Endodermal cell (in vitro differentiated cells): ENCODE measurements at places on chromosomes 12 and 14. TPM values are rescaled to one million over a fixed set of nuclear protein-coding genes. Genes with fewer than 3 reads are reported as not detected.
A peak's percentile ranks its signal among the peaks of the same experiment; 100 is the strongest.

DNA sequence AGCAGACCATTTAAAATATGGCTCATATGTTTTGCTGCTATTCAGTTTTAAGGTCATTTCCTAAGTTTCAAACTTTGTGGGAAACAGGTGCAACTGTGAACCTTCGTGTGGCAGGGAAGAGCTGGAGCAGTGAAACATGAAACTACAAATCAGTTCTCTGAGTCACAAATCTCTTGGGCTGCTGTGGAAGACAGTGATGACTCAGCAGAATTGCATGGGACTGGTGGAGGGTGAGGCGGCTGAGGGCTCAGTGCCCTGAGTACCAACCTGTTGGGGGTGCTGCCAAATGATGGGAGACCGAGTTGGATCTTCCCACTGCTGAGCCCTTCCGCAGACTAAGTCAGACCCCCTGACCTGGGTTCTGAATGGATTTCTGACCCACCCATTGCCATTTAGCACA, 8.4 kb upstream of the CALM1 start:
- H3K36me3 ChIP-seq, result no peaks in the 10 kb centered on the region
- no peaks in the 10 kb centered on the region for H3K4me1 ChIP-seq
- H3K4me3 ChIP-seq, result no peak overlapping the region
- DNase-seq, result peak; percentile 64
- H3K27me3 ChIP-seq, result peaks cover 7% of the 10 kb centered on the region

DNA sequence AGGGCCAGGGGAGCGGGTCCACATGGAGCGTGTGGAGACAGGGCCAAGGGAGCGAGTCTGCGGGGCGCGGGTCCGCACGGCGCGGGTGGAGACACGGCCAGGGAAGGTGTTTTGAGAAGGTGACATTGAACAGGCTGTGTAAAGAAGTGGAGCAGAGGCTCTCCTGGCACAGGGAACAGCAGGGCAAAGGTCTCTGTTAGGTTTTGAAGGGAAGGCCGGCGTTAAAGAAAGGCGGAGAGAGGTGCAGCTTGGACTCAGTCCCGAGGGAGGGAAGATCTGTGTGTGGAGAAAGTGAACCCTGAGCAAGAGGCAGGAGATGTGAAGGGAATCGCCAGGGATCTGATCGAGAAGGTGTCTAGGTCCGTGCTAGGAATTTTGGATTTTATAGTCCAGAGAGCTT, 1.8 kb downstream of the PXMP2 start:
- peak overlapping the region; percentile 55 for H3K4me3 ChIP-seq
- H3K36me3 ChIP-seq, result peaks cover 25% of the 10 kb centered on the region
- peak; percentile 68 for DNase-seq
- H3K4me1 ChIP-seq, result peaks cover 2% of the 10 kb centered on the region

GRCh38 chr14:45089813-45090212, 5.9 kb downstream of the PRPF39 start:
- H3K4me1 ChIP-seq, result no peaks in the 10 kb centered on the region
- no peaks in the 10 kb centered on the region for H3K27me3 ChIP-seq
- H3K4me3 ChIP-seq, result no peak overlapping the region
- peaks cover 13% of the 10 kb centered on the region for H3K36me3 ChIP-seq
- no peak for DNase-seq

Gene EFS
- 60.1 and 69.9 TPM in 2 replicates for total RNA-seq

- no peaks in the 10 kb centered on the region for H3K27me3 ChIP-seq
- H3K27ac ChIP-seq, result no peak overlapping the region
- peak; percentile 55 for DNase-seq
Measured at GRCh38 chr14:45434221-45434620, 181.2 kb upstream of the MIS18BP1 start.

DNA sequence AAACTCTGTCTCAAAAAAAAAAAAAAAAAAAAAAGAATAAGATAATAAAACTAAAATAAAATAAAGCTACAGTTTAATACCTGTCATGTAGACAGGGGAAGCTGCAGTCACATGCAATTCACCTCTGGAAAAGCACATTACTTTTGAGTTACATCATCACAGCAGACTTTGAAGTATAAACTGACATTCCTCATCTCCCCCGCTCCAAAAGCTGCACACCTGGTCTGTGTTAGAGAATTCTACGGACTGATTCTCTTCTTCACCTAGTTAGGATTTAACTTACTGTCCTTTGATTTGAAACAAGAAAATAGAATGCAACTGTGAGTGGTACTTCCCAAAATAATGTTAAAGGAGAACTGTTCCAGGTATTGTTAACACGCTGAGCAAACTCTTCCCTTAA, 25.1 kb downstream of the SPPL3 start:
- no peak overlapping the region for H3K27ac ChIP-seq
- H3K27me3 ChIP-seq, result no peaks in the 10 kb centered on the region
- H3K4me3 ChIP-seq, result no peak overlapping the region
- H3K36me3 ChIP-seq, result no peaks in the 10 kb centered on the region
- H3K4me1 ChIP-seq, result no peaks in the 10 kb centered on the region
- DNase-seq, result no peak
